ENCODE measurements at places on chromosomes 12 and 14.

- DNase-seq: no peak
Observed at GRCh38 chr12:20345866-20346265, 22.5 kb upstream of the PDE3A start.

DNA sequence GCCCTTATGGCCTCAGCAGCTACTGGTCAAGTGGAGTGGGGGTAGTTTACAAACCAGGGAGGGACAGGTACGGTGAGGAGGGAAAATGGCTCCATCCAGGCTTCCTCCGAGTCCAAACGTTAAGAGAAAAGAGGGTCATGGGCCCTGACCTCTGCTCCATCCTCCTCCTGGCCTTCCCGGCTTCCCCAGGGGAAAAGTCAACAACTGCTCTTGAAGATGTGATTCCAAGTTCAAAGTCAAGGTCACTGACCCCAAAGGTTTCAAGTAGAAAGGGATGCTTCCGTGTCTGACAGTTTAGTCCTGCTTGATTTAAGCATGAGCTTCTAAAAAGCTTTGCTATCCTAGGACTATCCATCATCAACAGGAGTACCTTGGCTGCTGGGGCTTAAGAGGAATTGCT is 28.5 kb downstream of the CCDC88C start:
- DNase-seq: no peak

DNA sequence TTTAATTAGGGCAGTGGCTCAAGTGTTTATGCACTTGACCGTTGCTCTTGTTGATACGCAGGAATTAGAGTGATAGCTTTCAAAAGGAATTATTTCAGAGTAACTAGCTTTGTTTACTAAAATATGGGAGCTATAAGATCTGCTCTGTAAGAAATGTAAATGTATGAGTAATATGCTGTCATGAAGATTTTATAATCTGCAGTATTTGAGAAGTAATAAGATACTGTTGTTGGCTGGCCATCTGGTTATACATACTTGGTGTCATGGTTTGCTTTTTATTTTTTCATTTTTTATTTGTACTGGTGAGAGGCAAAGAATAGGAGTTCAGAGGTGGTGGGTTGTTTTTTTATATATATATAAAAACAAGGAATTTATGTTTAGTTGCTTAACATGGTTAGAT is 58.5 kb downstream of the PLXNC1 start:
- DNase-seq: no peak

DNA sequence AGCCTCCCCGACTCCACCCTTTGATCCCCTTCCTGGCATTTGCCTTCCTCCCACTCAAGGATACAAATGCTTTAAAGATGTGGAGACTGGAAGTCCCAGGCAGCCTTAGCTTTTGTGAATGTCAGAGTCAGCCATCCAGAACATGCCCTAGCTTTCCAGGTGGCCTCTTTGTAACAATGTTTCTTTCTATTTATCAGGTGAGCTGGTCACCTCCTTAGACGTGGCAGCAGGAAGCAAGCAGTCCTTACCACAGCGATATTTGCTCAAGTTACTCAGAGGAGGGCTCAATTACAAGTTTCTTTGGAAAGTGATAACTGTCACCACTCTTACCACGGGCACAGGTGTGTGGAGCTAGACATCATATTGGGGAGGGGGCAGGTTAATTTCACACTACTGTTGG is 4.9 kb downstream of the GALNT6 start:
- no peak for DNase-seq

DNA sequence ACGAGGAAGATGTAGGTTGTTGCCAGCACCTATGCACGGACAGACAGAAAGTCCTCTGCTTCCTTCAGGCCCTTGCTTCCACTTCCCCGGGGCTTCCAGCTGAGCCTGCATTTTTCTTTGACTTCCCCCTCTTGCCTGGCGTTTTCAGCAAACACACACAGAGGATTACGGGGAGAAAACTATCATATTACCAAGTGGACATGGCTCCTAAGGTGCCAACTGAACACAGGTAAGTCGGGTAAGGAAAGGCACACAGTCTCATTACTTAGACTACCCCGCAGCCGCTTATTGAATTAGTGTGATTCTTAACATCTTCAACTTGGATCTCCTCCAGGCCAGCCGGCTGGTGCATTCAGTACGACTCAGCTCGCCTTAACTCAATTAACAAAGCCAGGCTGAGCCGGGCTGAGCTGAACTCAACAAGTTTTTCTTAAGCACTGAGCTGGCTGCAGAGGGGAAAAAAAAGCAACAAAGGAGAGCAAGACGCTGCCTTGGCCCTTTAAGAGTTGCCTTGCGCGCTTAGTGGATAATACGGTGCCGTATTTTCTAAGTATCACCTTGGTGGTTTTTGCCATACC is 19.2 kb upstream of the MAP1LC3B2 start:
- no peak for DNase-seq

DNA sequence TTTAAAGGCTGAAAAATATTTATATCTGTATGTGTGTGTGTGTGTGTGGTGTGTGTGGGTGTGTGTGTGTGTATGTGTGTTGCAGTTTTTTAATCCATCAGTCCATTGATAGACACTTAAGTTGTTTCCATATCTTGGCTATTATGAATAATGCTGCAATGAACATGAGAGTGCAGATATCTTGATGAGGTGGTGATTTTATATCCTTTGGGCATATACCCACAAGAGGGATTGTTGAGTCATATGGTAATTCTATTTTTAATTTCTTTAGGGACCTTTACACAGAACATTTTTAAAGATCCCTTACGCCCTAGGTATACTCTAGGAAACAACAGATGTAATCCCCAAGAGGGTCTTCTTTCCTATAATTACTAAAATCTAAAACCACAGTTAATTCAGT is 154.5 kb upstream of the CLEC14A start:
- DNase-seq: no peak

DNA sequence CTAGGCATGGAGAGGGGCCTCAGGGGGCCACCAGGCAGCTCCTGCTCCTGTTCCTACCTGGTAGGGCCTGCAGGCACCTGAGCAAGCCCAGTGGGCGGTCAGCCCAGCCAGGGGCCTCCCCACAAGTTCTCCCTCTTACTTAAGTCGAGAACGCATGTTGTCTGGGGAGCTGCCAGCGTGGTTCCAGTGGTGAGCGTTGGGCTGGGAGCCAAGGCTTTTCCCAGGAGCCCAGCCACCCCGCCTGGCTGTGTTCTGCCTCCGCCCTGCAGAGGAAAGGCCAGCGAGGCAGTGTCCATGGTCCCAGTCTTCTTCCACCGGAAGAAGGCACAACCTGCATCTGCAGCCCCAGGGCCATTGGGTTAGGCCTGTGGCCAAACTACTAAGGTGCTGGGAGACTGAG is 1.4 kb downstream of the C14orf180 start:
- no peak for DNase-seq

DNA sequence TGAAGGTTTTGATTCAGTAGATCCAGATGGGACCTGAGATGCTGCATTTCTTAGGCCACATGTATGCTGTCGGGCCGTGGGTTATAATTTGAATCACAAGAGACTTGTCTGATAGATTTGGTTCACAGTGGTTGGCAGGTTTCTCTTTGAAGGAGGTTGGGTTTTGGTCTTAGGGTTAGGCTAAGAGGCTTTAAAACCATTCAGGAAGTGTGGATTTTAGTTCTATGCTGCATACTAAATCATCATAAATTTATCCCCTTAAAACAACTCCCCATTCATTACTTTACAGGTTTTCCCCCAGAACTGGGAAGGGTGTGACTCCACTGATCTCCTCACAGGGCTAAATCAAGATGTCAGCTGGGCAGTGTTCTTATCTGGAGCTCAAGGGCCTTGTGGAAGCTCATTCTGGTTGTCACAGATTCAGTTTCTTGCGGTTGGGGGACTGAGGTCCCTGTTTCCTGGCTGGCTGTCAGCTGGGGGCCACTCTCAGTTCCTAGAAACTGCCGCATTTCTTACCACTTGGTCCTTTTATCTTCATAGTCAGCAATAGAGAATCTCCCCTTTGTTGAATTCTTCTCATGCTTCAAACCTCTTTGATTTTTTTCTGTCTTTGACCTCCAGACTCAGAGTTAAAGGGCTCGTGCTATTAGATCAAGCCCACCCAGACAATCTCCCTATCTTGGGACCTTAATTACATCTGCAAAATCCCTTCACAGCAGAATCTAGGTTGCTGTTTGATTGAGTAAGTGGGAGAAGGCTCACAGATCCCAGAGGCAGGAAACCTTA is 20.6 kb upstream of the PCNX1 start:
- DNase-seq: no peak

GRCh38 chr14:75519826-75520728 is 2.2 kb upstream of the BATF start:
- DNase-seq: no peak

- no peak for DNase-seq
Observed at GRCh38 chr12:122031342-122032216, 9.9 kb downstream of the BCL7A start.

GRCh38 chr14:100887728-100888335 is 15.7 kb downstream of the RTL1 start:
- no peak for DNase-seq

- DNase-seq: no peak
Observed at GRCh38 chr12:52454411-52455201, 2.7 kb upstream of the KRT6B start.

- DNase-seq: no peak
Observed at GRCh38 chr12:8698879-8699278, 1.1 kb downstream of the RIMKLB start.

DNA sequence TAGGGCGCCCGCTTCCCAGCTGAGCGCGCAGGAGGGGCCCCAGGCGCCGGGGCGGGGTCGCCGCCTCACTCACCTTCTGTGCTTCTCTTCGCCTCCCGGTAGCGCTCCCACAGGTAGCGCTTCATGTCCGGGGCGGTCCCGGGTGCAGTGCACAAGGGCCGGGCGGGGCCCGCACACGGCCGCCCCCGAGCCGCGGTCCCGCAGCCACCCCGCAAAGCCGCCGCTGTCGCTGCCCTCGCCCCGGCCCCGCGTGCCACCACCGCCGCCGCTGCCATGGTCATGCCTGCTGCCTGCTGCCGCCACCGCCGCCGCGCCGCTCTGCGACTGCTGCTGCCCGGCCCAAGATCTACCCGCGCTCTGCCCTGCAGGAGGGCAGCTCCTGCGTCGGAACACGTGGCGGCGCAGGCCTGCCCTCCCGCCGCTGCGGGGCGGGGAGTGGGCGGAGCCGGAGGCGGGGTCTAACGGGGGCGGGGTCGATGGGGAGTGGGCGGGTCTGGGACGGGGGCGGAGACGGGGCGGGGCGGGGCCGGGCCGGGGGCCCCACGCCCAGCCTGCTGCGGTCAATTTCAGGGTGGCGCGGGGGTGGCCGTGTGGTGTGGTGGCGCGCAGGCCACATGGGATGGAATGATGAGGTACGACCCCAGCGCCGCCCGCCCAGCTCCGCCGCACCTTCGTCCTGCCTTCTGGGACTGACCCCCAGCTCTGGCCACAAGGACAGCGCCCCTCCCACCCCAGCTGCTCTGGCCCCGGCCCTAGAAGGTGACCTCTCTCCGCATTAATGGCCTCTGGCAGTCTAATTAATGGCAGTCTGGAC is at the start of gene NT5DC3:
Gene NT5DC3, minus strand, starts transcription at position 359 of the 814 bp plus-strand sequence. Its CDS starts 78 bp downstream, at position 281.
- DNase-seq: peak; percentile 54

DNA sequence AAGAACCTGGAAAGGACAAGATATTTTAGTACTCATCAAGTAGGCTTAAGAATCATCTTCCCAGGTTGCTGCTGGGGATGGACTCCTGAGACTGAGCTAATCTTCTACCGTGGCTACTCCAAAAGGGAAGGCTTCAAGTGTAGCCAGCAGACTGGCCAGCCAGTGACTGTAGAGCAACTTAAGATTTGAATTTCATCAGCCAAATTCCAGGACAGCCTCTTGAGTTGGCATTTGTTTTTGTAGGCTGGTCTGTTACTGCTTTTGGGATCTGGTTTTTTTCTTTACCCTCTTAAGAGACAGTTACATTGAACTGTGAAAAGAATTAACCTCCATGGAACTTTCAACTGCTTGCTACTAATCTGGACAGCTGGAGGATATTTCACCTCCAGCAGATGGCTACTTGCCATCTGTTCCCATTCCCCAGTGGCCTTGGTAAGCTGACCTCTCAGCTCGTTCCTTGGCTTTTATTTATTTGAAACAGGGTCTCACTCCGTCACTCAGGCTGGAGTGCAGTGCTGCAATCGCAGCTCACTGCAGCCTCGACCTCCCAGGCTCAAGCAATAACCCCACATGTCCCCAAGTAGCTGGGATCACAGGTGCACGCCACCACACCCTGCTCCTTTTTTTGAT is 20.7 kb downstream of the VTI1B start:
- no peak for DNase-seq

- no peak for DNase-seq
Observed at GRCh38 chr14:101859958-101860357, 98.4 kb downstream of the PPP2R5C start.

DNA sequence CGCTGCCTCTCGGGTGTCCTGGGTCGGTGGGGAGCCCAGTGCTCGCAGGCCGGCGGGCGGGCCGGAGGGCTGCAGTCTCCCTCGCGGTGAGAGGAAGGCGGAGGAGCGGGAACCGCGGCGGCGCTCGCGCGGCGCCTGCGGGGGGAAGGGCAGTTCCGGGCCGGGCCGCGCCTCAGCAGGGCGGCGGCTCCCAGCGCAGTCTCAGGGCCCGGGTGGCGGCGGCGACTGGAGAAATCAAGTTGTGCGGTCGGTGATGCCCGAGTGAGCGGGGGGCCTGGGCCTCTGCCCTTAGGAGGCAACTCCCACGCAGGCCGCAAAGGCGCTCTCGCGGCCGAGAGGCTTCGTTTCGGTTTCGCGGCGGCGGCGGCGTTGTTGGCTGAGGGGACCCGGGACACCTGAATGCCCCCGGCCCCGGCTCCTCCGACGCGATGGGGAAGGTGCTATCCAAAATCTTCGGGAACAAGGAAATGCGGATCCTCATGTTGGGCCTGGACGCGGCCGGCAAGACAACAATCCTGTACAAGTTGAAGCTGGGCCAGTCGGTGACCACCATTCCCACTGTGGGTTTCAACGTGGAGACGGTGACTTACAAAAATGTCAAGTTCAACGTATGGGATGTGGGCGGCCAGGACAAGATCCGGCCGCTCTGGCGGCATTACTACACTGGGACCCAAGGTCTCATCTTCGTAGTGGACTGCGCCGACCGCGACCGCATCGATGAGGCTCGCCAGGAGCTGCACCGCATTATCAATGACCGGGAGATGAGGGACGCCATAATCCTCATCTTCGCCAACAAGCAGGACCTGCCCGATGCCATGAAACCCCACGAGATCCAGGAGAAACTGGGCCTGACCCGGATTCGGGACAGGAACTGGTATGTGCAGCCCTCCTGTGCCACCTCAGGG is 679 bp downstream of the ARF6 start:
- DNase-seq: peak; percentile 68

- peak; percentile 10 for DNase-seq
Observed at GRCh38 chr14:104724407-104724980, 465 bp downstream of the ADSS1 start.

- no peak for DNase-seq
Observed at GRCh38 chr14:71449316-71450055, 482.7 kb upstream of the RGS6 start.

DNA sequence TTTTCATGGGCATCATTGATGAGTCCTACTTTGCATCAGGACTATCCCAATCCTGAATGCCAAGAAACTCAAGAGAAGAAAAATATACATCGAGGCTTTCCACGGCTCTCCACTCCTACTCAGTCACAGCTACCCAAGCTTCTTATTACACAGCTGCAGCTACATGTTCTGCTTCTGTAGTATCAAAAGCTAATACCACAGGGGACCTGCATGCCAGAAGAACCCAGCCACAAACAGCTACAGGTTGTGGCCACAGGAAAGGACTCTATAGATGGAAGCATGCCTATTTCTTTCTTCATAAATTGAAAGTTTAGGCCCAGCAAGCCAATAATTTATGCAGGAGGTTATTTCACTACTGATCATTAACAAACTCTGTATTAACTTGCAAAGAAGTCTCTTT is 209.7 kb upstream of the EGLN3 start:
- DNase-seq: no peak

Measured in activated naive CD4-positive, alpha-beta T cell (primary cell).